ENCODE measurements at places on chromosomes 7 and 10. TPM values are rescaled to one million over a fixed set of nuclear protein-coding genes. Genes with fewer than 3 reads are reported as not detected.

The ZNF804B gene
- under 0.01 TPM for total RNA-seq

DNA sequence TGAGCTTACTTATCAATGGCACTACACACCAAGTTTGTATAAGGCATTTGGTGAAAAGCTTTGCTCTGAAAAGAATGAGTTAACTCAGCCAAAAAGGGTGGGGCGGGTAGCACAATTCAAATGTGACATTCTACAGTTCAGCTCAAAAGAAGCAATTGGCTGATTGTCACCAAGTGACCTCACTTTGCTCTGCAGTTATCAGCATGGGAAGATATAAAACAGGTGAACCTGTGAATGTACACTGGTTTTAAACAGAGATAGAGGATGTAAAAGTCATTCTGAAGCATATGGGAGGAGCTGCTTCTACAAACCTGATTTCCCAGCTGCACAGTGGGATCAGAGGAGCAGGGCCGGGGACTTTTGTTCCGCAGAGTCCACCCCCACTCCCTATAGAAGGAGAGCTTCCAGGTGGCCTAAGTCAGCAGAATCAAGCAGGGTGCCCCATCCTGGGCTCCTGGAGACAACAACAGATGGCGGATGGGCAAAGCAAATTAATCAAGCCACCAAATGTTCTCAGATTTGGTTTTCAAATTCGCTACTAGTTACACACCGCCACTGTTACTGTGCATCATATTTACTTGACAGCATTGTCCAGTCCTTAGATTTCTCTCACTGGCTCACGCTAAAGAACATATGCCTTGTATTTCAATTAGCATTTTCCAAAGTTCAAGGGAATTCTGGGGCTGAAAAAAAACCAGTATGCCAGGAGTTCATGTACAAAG lies 27.5 kb upstream of the NPVF start:
- no peaks in the 10 kb centered on the region for H3K36me3 ChIP-seq
- peaks cover 5% of the 10 kb centered on the region for H3K4me1 ChIP-seq
- H3K27me3 ChIP-seq = no peaks in the 10 kb centered on the region
- H3K27ac ChIP-seq = no peak overlapping the region
- no peak overlapping the region for H3K4me3 ChIP-seq

DNA sequence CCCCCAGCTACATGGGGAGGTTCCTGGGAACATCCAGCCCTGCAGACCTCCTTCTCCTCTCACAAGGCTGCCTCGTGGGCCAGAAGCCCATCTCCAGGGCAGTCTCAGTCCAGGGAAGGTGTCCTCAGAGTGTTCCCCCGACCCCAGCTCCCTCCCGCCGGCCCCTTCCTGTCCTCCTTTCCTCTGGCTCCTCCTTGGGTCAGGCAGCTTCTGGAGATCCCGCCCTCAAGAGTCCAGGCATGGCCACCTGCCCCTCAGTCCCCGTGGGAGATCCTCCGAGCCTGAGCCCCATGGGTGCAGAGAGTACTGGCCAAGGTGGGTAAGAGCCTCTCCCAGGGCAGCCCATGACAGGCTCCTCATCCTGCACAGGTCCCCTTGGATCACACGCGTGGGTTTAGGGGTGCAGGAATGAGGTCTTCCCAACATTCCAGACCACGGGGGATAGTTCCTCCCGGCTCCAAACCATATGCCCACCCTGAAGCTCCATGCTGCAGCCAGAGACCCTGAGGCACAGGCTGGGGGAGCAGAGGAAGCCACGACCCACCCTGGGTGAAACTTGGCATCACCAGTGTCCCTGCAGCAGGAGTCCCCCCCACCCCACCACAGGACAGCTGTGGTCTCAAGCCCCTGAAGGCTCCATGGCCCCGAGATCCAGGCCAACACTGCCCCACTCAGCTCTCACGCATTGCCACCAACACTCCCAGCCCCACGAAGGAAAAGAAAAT lies 65.5 kb downstream of the OAT start:
- no peaks in the 10 kb centered on the region for H3K27me3 ChIP-seq
- no peak overlapping the region for H3K27ac ChIP-seq
- no peak for DNase-seq
- H3K36me3 ChIP-seq = no peaks in the 10 kb centered on the region
- H3K4me3 ChIP-seq = no peak overlapping the region

DNA sequence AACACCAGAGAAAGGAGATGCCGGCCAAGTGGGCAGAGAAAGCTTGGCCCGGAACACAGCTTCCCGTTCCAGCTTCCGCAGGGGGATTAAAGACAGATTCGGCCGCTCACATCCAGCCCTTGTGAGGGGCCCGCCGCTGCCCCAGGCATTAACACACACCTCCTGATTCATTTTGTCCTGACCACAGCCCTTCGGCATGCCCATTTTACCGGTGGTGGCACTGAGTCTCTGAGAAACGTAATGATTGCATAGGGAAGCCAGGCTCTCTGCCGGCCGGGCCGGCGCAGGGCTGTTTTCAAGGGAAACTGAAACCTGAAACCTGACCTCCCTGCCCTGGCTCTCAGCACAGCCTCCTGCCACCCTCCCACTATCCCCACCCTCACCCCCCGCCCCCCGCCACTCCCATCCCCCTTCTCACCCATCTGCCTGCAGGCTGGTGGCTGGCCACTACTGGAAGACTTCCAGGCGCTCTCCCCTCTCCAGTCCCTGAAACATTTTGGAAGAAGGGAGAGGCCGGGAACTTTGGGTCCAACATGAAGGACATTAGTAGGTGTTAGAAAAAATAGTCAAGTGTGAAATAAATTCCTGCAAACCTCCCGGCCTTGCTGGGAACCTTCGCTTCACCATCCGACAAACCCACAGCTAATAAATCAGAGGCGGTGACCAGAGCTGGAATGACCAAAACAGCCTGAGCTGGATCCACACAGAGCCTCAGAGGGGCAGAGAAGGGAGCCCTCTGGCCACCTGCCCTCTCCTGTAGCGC lies 83.5 kb upstream of the CUX1 start:
- H3K27me3 ChIP-seq = peaks cover 2% of the 10 kb centered on the region
- DNase-seq = peak; percentile 86
- H3K36me3 ChIP-seq = no peaks in the 10 kb centered on the region

All from muscle of leg (tissue), 16 donors.